ENCODE measurements at places on chromosomes 12 and 14.
A peak's percentile ranks its signal among the peaks of the same experiment; 100 is the strongest.

- peak; percentile 36 for DNase-seq
Observed at GRCh38 chr12:69341328-69341727, 6.9 kb upstream of the LYZ start.

DNA sequence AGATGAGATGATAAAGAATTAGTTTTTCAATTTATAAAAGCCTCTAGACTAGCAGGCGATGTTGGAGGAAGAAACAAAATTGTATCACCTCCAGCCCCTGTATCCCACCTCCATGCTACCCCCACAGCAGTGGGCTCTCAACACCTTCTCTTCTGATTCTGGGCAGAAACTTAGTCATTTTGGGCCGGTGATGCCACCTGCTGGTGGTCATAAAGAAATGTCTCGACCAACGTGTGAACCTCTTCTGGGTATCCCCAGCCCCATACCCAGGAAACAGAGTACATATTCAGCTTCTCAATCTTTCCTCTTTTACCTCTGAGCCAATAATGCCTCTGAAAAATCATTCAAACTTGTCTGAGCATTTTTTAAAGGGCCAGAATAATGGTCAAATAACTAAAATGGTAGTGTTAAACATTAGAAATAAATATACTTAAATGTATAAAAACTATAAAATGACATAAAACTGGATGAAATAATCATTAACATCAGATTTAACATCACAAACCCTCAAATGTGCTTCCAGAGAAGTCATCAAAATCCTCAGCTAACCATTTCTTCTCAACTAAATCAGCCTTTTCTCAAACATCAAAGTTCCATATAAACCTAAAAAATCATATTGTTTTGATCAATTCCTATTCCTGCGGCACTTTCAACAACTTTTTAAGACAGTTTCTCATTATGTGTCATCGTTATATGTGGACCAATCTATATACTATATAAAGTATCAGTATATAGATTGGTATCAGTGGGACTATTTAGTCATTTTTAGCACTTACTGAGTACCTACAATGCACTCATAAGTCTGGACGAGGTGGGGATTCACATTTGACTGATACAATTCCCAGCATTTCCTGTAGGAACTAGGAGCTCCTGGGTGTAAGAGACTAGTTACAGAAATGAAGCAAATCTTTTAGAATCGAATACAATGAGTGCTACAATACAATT lies 69.4 kb downstream of the ATXN2 start:
- peak; percentile 43 for DNase-seq

- DNase-seq: no peak
Observed at GRCh38 chr14:73223049-73223448, 14.3 kb upstream of the PAPLN start.

- no peak for DNase-seq
Observed at GRCh38 chr14:77848031-77848430, 48.1 kb downstream of the ADCK1 start.

GRCh38 chr12:57850854-57851430 lies 4.4 kb upstream of the CTDSP2 start:
- no peak for DNase-seq

All from CD4-positive, alpha-beta T cell (primary cell).